Calu3 (cell line): ENCODE measurements at places on chromosomes 1 and 21. TPM values are rescaled to one million over a fixed set of nuclear protein-coding genes. Genes with fewer than 3 reads are reported as not detected.

GRCh38 chr1:22886211-22886610 lies 86.5 kb downstream of the LACTBL1 start:
- no peak overlapping the region for H3K4me3 ChIP-seq
- H3K36me3 ChIP-seq, result no peaks in the 10 kb centered on the region
- H3K4me1 ChIP-seq, result no peaks in the 10 kb centered on the region
- DNase-seq, result no peak
- no peak overlapping the region for H3K27ac ChIP-seq
- H3K27me3 ChIP-seq, result no peaks in the 10 kb centered on the region

The GPR137B gene
- 9.5 and 11.4 TPM in 2 replicates for total RNA-seq

DNA sequence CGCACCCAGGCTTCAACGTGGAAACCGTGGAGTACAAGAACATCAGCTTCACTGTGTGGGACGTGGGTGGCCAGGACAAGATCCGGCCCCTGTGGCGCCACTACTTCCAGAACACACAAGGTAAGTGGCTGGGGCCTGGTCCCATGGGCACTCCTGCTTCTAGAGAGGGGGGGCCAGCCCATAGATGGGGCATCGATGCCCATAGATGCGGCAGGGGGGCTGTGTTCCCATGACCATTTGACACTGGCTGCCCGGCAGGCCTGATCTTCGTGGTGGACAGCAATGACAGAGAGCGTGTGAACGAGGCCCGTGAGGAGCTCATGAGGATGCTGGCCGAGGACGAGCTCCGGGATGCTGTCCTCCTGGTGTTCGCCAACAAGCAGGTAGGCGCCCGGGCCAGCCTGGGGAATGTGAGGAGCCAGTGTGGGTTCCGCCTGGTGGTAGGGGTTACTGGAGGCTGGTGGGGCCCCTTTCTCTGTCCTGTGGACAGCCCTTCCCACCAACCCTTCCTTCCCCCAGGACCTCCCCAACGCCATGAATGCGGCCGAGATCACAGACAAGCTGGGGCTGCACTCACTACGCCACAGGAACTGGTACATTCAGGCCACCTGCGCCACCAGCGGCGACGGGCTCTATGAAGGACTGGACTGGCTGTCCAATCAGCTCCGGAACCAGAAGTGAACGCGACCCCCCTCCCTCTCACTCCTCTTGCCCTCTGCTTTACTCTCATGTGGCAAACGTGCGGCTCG lies 5.6 kb downstream of the C1orf35 start:
- H3K36me3 ChIP-seq, result peaks cover 100% of the 10 kb centered on the region
- no peak overlapping the region for H3K27ac ChIP-seq
- DNase-seq, result no peak
- peaks cover 20% of the 10 kb centered on the region for H3K4me1 ChIP-seq

- no peak for DNase-seq
- no peaks in the 10 kb centered on the region for H3K36me3 ChIP-seq
- no peaks in the 10 kb centered on the region for H3K27me3 ChIP-seq
- H3K4me3 ChIP-seq, result no peak overlapping the region
- H3K4me1 ChIP-seq, result peaks cover 11% of the 10 kb centered on the region
- no peak overlapping the region for H3K27ac ChIP-seq
Observed at GRCh38 chr1:84164161-84164560, 20.1 kb downstream of the PRKACB start.

DNA sequence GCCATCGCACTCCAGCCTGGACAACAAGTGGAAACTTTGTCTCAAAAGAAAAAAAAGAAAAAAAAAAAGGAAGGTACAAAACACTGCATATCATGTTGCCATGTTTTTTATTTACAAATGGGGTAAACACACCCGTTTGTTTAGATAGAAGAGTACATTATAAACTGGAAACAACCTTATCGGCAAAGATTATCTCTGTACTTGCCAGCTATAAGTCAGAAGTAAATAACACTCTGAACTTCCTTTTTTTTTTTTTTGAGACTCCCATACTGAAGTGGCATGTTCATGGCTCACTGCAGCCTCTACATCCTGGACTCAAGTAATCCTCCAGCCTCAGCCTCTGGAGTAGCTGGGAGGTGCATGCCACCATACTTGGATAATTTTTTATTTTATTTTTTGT lies 21.9 kb downstream of the USP48 start:
- peaks cover 8% of the 10 kb centered on the region for H3K36me3 ChIP-seq
- H3K4me3 ChIP-seq, result no peak overlapping the region
- H3K27ac ChIP-seq, result no peak overlapping the region
- peaks cover 13% of the 10 kb centered on the region for H3K4me1 ChIP-seq
- no peak for DNase-seq
